NCI-H1105 (cell line): ENCODE measurements at places on chromosomes 5 and 9.
A peak's percentile ranks its signal among the peaks of the same experiment; 100 is the strongest.

GRCh38 chr5:5050801-5051200, 89.3 kb upstream of the ADAMTS16 start:
- no peak for DNase-seq

DNA sequence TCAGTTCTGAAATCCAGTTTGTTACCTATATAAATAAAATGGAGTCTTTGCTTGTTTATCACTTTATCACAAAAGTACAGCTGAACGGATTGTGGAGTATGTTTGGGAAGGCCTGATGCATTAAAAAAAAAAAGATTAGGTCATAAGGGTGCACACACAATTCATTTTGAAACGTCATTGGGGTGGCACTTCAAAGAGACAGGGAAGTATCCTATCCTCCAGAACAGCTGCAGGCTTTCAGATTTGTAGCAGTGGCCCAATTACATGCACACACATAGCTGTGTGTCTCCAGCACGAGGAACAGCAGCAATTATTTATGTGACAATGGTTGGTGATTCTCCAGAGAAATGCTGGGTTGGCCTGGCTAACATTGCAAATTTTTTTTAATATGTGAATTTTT, 46.8 kb upstream of the FER start:
- no peak for DNase-seq

DNA sequence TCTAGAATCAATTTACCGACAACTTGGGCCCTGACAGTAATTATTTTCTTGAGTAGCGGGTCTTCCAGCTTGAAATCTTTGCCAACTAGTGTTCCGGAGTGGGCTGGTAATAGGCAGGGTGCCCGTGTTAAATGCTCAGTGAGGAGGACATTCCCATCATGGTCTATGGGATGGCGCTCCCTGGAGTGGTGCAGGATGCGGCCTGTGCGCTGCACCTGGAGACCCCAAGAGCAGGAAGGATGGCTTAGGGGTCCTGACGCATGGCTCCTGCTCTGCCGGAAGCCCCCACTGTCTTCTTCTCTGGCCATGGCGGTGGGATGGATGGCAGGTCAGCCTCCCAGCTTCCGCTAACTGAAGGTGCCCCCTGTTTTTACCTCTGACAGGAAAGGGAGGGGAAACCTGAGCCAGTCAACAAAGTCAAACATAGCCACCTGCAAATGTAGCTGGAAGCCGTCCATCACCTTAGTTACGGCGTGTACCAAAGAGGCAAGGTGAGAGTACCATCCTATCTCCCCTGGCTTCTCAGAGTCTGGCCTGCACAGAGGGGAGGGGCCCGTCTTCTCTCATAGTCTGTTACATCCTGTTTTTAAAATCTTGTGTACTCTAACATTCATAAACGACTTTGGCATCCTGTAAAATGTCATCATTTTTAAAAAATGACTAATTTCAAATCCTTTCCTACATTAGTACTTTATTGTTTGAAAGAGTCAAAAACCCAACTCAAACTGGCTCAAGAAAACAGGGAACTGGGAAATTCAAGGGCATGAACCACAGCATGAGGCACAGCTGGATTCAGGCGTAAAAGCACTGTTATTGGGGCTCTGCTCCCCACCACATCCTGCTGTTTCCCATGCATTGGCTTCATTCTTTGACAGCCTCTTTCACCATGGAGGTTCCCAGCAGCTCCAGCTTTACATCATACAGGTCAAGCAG, 28.5 kb upstream of the UNC5A start:
- no peak for DNase-seq

- no peak for DNase-seq
Observed at GRCh38 chr5:74295676-74296075, 344.9 kb downstream of the ENC1 start.

GRCh38 chr9:82445556-82445955, 457.0 kb downstream of the SPATA31D1 start:
- DNase-seq: no peak

DNA sequence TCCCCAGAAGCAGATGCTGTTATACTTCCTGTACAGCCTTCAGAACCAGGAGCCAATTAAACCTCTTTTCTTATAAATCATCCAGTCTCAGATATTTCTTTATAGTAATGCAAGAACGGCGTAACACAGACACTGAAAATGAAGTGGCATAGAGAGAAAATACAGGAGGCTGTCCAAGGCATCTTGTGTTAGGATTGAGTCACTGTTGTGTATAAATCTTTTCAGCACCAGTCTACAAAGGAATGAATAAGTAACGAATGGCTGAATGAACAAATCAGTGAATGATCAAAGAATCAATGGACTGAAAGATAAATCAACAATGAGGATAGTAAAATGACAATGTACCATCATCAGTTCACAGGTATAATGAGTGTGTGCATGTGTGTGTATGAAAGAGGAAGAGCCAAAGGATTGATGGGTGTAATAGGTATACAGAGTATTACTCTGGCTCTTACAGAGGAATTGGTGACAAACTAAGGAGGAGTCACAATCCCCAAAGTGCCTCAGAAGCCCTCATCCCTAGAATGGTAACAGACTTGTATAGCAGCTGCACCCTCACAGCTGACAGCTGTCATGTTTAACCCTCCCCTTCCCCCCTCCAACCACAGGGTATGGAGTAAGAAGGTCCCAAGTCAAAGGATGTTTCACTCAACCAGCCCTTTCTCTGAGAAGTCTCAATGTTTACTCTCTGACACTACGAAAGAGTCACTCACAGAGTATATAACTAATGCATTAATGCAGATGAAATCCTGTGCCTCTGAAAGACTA, 29.8 kb upstream of the MIER3 start:
- no peak for DNase-seq

- no peak for DNase-seq
Observed at GRCh38 chr5:124054564-124054963, 542.6 kb downstream of the CSNK1G3 start.

GRCh38 chr9:78278177-78278777, 18.6 kb upstream of the PSAT1 start:
- no peak for DNase-seq

GRCh38 chr9:14051419-14051818, 262.5 kb downstream of the NFIB start:
- no peak for DNase-seq

GRCh38 chr9:69476016-69476415, 151.0 kb downstream of the ENTREP1 start:
- DNase-seq: no peak

DNA sequence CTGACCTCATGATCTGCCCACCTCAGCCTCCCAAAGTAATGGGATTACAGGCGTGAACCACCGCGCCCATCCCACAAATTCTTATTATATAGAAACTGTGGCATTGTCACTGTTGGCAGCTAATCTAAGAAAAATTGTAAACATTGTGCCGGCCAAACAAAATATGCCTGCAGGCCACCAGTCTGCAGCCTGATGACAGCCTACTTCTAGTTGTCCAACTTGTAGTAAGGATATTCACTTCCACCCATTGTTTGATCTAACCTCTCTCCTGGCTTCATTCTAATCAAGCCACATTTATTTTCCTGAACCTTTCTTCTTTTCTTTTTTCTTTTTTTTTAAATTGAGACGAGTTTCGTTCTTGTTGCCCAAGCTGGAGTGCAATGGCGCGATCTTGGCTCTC, 13.7 kb upstream of the TMED9 start:
- DNase-seq: no peak

DNA sequence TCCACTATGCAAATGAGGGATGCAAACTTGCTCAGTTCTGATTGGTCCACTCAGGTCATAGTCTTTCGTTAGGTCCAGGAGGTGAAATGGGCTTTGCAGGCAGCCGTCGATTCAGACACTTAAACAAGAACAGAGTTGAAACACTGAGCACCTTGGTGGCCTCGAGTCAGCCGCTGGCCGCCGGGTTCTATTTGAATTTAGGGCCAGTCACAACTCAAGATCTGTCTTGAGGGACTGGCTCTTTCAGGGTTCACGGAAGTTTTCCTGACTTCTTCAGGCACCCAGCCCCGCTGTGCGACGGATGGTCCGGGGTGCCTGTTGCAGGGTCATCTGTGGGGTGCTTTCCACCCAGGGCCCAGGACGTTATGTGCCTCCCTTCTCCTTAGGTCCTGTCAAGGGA, 412.8 kb upstream of the IRX4 start:
- no peak for DNase-seq

DNA sequence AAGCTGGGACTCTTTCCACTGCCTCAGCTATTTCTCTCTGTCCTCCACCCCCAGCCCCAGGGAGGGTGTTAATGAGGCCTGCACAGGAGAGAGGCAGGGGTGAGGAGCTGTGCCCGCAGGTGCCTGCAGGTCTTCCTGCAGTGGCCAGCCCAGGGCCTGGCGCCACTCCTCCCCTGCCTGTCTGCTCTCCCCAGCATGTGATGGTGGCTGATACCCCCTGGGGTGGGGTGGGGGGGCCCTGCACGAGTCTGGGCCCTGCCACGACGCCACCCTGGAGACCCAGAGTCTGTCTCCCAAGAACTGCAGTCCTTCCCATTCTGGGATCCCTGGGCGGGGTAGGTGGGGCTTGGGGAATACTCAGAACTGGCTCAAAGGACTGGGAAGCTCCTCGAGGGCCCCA, 166.4 kb upstream of the SMIM23 start:
- DNase-seq: no peak

GRCh38 chr5:138482638-138483037, 17.4 kb downstream of the EGR1 start:
- DNase-seq: no peak

DNA sequence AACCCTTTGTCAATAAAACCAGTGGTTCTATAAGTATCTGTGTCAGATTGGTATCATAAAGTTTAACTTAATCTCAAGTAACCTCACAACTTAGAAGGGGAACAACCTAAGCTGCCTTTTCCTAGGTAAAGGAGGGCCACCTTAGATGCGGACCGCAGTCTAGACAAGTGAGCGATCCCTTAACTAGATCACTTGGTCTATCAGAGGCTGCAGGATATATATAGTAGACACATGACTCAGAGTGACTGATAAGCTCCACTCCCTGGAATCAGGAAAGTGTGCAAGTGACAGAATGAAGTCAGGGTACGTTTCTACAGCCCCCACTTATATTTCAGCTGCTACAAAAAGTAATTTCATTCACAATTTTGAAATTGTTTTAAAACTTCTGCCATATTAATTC, 7.4 kb downstream of the REEP5 start:
- no peak for DNase-seq

DNA sequence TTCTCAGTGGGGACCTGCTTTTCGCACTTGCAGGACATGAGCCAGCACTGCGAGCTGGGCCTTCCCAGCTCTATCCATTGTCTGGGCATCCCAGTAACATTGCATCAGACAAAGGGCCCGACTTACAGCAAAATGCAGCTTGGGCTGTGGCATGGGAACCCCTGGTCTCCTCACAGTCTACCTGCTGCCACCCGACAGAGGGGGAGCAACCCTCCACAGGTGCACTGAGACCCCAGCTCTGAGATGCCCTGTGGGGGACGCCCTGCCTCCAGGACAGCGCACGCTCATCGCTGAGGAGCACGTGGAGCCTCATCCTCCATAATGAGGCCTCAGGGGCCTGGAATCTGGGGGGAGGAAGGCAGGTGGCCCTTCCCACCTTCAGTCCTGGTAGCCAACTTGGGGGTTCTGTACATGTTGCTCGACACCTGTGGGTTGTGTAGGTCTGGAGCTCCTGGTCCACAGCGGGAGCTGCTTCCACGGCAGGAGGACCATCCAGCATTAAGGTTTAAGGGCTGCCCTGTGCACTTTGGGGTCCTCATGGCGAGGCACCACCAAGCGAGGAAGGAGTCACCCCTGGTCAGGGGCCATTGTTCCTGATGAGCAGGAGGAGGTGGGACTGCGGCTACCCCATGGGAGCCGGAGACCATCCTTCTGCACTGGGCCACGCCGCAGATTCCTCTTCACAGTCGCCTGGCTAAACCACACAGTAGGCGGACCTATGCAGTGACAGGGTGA, 376.5 kb upstream of the IRX1 start:
- DNase-seq: no peak

DNA sequence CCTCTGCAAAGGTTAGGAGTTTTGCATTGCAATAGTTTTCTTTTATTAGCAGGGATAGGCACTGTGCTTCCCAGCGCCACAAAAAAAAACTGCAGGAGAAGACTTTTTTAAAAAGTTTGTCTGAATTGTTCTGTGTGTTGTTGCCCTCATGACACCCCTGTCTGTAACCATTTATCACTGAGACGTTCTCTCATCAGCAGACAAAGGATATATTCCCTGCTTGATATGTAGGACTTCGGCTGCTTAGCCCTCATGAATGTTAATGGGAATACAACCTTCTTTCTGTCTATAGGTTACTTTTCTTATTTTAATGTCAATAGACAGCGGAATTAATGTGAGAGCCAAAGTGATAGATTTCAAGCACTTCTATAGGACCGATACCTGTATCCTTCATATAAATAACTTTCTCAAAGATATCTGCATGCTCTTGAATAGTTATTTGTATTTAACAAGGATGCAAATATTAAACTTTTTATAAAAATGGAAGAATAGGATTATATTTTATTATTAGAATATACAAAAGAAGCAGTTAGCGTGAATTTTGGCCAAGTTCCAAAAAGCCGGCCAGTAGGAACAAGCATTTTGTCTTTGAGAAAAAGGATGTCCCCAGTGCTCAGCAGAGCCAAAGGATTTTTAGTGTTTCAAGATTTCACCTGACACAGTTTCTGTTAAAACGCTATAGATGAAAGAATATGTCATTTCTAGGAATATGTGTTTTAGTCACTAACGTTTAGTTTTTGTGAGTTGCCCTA, 1.5 kb upstream of the LYSMD3 start:
- peak; percentile 3 for DNase-seq
